Stimulated activated CD8-positive, alpha-beta memory T cell treated with anti-CD3 and anti-CD28 coated beads, Interleukin-2, amount 100 ng/mL, for 1 hour (primary cell): ENCODE measurements at places on chromosomes 1 and 21.

- no peak for DNase-seq
These were observed 24.0 kb downstream of the C1QB start for GRCh38 chr1:22676916-22677583.

DNA sequence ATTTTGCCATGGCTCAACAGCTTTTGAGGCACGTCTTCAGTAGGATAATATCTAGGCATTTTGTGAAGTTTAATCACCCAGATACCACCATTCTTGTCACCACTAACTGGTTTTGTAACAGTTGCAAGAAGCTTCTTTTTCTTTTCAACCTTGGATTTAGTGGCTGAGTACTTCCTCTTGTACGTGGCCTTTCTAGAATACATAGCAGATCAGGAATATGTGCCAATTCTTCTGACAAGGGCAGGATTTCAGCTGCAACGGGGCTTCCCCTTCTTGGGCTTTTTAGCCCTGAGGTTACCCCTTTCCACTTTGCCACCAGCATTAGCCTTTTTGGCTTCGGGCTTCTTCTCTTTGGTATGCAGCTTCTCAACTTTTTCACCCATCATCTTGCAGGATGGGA lies 79.3 kb upstream of the WARS2 start:
- no peak for DNase-seq

- no peak for DNase-seq
These were observed 121.7 kb downstream of the DTL start for GRCh38 chr1:212157252-212157651.

- DNase-seq, result no peak
These were observed 251.7 kb upstream of the DPYD start for GRCh38 chr1:98172578-98172977.

GRCh38 chr1:228836427-228836826 lies 101.1 kb downstream of the RHOU start:
- no peak for DNase-seq
